AG08396 (cell line): ENCODE measurements at places on chromosomes 12 and 14.

DNA sequence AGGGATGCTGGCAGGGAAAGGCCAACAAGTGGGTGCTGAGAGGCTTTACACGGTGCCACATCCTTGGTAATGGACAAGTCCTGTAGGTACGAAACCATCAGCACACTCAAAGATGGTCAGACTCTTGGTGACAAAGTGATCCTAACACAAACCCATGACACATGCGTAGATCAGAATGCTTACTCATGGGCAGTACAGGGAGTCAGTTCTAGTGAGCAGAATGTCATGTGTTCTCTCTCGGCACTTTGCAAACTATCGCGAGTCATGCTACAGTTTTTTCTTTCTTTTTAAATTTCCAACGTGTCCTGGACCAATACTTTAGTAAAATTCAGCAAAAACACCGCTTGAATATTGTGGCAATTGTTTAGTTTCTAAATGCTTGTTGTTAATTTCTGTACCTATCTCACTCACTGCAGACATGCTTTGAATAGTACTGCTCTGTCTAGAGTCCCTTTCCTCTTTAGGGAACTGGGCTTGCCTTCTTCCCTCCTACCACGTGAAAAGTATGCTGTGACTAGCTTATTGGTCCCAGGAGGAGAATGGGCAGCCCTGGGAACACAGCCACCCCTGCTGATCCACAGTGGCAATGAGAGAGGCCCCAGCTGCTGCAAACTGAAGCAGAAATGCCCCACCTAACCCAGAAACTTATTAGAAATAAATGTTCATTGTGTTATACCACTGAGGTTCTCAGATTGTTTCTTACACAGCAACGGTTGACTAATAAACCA, 62.4 kb downstream of the UBR7 start:
- DNase-seq = peak; percentile 33

DNA sequence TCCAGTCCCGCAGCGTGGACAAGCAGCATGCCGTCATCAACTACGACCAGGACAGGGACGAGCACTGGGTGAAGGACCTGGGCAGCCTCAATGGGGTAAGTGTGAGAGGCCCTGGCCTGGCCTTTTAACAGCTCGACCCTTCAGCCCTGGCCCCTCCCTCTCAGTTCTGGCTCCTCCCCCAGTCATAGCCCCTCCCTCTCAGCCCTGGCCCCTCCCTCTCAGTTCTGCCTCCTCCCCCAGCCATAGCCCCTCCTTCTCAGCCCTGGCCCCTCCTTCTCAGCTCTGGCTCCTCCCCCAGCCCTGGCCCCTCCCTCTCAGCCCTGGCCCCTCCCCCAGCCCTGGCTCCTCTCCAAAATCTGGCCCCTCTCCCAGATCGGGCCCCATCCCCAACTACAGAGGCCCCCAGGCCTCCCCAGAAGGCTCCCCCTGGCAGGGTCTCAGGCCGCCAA, 11.2 kb downstream of the CEP170B start:
- peak; percentile 90 for DNase-seq

GRCh38 chr12:110537605-110538409, 35.7 kb downstream of the RAD9B start:
- DNase-seq = no peak

GRCh38 chr14:99234961-99235571, 36.9 kb downstream of the BCL11B start:
- DNase-seq = no peak
